ENCODE measurements at places on chromosomes 5 and 9.

DNA sequence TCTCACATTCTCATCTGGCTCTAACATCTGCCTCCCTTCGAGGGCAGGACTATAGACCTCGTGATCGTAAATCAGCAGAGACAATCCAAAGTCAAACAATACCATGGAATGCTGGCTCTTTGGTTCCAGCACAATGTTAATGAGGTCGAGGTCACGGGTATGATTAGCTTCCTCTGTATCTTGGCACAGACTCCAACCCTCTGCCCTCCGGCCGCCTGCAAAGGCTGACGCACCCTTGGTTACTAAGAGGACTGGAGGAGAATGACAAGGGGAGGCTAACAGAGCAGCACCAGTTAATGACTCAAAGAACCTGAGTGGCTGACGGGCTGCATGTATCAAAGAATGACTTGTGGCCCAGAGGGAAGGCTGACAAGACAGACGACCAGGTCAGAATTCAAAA lies 10.1 kb downstream of the LHFPL2 start:
- DNase-seq: peak; percentile 12

DNA sequence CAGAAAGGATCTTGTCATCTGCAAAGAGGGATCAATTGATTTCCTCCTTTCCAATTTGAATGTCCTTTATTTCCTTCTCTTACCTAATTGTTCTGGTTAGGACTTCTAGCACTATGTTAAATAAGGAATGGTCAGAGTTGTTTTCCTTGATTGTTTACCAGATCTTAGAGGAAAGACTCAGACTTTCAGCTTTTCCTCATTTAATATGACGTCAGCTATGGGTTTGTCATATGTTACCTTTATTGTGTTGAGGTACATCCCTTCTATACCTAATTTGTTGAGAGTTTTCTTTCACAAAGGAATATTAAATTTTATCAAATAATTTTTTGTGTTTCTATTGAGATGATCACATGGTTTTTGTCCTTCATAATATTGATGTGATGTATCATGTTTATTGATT lies 656.5 kb upstream of the GRAMD2B start:
- DNase-seq: no peak

DNA sequence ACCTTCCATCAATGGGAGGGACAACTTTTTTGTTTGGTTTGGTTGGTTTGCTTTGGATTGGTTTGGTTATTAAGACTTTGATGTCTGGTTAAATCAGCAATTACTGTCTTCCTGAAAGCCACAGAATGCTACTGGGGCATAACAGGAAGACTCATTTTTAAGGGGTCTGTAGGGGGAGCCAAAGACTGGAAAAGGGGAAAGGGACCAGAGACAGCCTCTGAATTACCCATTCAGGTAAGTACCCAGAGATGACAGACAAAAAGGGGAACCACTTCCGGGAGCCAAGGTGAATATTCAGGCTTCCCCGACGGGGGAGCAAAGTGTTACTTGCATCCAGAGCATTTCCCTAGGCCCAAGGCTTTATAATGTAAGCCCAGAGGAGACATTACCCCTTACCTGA lies 4.6 kb upstream of the FEM1C start:
- DNase-seq: no peak

GRCh38 chr9:136754059-136754572 lies 3.9 kb downstream of the LCN8 start:
- DNase-seq: no peak

DNA sequence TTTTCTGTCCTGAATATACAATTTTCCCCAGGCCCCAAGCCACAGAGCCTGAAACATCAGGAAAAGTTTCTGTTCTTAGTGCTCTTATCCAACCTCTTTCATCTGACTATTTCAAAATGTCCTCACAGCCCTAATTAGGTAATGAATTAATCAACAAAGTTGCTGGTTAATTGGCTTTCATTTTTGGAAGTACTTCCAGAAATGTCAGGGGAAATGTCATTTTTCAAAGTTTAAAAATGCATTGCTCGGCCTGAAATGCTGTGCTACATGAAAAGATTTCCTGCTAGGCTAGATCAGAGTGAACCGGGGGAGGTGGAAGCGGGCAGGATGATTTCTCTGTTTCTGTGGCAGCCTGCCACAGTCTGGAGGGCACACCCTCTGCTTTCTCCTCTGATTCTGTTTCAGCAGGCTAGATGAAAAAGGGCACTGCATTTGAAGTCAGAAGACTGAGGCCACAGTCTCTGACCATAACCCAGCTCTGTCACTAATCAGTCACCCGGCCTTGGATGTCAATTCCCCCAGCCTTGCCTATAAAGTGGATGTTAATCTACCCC lies 55.9 kb upstream of the BARX1 start:
- DNase-seq: no peak

DNA sequence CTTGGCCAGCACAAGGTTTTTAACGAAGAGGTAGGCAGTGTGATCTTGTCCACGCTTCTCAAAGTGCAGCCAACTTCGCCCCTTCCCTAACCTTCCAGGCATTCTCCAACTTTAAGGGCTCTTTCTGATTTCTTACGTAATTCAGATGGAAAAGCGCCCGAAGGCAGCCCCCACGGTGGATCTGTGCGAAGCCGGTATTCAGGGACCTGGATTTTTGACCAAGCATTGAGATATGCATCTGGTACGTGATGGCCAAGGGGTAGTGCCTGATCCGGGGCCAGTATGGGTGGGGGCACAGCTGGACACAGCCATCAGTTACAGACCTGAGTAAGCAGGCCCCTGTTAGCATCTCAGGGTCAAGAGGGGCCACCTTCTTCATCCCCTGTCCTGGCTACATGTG lies 80.0 kb downstream of the AMBP start:
- no peak for DNase-seq

Data from esophagus squamous epithelium (tissue), 5 donors.